ENCODE measurements at places on chromosomes 12 and 14. TPM values are rescaled to one million over a fixed set of nuclear protein-coding genes. Genes with fewer than 3 reads are reported as not detected.

Gene PRB2
- not detected for total RNA-seq

- DNase-seq = peak; percentile 16
Observed at GRCh38 chr12:43937947-43938346, 102.1 kb downstream of the TMEM117 start.

- no peak for DNase-seq
Observed at GRCh38 chr14:56751471-56751870, 58.8 kb downstream of the OTX2 start.

DNA sequence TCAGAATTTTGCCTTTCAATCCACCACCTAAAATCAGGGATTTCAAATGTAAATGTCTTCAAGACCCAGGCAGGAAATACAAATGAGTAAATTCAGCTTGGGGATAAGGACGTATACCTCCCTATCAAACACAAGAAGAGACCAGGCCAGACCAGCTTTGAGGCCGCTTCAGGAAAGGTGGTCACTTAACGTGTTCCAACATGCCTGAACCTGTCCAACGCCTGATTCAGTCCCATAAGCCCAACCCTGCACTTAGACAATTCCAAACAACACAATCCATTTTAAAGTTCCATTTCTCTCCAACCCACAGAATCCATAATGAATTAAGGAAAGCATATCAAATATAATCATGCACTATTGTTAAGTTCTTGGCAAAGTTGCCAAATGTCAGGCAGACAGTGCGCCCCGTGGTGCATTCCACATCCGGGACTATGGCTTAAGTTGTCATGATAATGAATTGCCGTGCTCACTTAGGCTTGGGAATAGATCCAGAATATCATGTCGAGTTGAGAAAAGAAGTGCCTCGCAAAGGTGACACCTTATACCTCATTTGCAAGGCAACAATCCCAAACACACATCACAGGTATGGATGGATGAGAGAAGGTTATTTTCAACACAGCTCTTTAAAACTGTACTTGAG is 35.5 kb downstream of the CCDC60 start:
- no peak for DNase-seq

Gene TCL1A
- total RNA-seq = not detected

Measured in fibroblast of the aortic adventitia (primary cell).